ENCODE measurements at places on chromosomes 11 and 22.

DNA sequence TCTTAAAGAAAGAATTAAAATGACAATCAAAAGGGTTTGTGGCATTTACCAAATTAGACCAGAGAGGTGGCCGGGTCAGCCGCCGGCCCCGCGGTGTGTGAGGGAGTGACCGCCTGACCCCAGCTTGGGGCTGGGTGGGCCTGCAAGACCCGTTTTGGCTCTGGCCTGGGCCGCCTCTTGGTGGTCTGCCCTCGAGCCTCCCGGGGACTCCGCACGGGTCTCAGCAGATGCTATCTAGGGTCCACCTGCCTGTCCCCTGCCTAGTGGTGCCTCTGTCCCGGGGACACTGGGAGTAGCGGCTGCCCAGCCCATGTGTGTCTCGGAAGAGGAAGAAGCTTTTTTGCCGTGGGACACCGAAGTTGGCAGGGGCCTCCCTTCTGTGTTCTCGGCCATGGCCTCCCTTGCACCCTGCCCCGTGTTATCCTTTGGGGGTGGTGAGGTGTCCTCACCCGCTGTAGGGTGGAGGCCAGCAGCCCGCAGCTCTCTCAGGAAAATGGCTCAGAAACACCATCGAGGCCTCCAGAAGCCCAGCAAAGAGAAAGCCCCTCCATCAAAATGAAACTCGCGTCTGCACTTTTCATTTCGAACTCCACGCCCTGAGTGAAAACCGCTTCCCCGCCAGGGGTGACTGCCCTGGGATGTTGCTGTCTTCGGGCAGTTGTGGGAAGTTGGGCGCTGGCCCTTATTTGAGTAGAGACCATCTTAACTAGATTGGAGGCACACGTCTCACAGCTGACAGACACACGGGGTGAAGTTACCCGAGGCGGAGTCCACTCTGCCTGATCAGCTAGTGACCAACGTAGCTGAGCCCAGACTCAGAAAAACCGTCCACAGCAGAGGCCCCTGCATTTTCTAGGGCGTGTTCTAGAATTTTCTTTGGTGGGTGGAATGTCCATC, 8.0 kb downstream of the CCND1 start:
- DNase-seq = no peak

- no peak for DNase-seq
Observed at GRCh38 chr11:57815877-57816276, 54.3 kb downstream of the CTNND1 start.

- no peak for DNase-seq
Observed at GRCh38 chr11:8621147-8621546, 27.1 kb upstream of the STK33 start.

- DNase-seq = peak; percentile 47
Observed at GRCh38 chr11:75492181-75492820, 33.4 kb downstream of the GDPD5 start.

GRCh38 chr11:70646272-70647049, 248.1 kb downstream of the CTTN start:
- no peak for DNase-seq

- no peak for DNase-seq
Observed at GRCh38 chr22:44379817-44380755, 67.3 kb upstream of the SHISAL1 start.

- DNase-seq = no peak
Observed at GRCh38 chr11:2927121-2927800, 2.0 kb downstream of the PHLDA2 start.

GRCh38 chr22:48798281-48799226, 1029.1 kb downstream of the BRD1 start:
- DNase-seq = no peak

Data from stimulated activated CD8-positive, alpha-beta memory T cell treated with anti-CD3 and anti-CD28 coated beads, Interleukin-2, amount 100 ng/mL, for 48 hours (primary cell).